ENCODE measurements at places on chromosomes 16 and 17. TPM values are rescaled to one million over a fixed set of nuclear protein-coding genes. Genes with fewer than 3 reads are reported as not detected.

GRCh38 chr16:90047714-90048346, 28.6 kb upstream of the DBNDD1 start:
- peaks cover 1% of the 10 kb centered on the region for H3K36me3 ChIP-seq
- H3K4me3 ChIP-seq = no peak overlapping the region
- no peak overlapping the region for H3K27ac ChIP-seq
- peaks cover 8% of the 10 kb centered on the region for H3K27me3 ChIP-seq
- DNase-seq = peak; percentile 25

DNA sequence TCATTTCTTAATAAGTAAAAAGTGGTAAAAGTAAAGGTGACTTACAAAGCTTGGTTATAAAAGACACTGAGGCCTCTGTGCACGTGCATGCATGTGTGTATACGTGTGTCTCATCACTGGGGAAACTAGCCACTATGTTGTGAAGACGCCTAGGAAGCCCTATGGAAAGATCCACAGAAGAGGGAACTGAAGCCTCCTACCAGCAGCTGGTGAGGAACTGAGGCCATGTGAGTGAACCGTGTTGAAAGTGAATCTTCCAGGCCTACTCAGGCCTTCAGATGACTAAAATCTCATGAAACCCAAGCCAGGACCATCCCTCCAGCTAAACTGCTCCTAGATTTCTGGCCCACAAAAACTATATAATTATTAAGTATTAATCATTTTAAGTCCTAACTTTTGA, 23.7 kb downstream of the PHLPP2 start:
- H3K4me1 ChIP-seq = peaks cover 3% of the 10 kb centered on the region
- no peak overlapping the region for H3K27ac ChIP-seq
- no peaks in the 10 kb centered on the region for H3K27me3 ChIP-seq
- DNase-seq = no peak
- H3K36me3 ChIP-seq = peaks cover 10% of the 10 kb centered on the region
- H3K4me3 ChIP-seq = no peak overlapping the region

DNA sequence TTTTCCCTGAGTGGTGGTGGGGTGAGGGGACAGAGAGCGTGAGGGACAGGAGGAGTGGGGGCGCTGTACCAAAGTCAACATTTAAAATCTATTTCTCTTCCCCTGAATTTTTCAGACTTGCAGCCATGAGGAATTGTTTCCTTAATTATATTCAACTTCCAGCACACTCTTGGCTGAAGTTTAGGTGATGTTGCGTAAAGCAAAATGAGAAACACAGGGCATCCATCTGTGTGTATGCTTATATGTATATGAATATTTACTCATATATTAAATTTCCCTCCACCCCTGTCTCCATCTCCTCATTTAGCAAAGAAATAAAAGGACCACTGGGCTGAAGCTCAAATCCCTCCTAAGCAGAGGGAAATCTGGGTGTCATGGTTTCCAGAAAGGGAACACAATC, 218.1 kb downstream of the XYLT1 start:
- H3K36me3 ChIP-seq = peaks cover 2% of the 10 kb centered on the region
- peaks cover 2% of the 10 kb centered on the region for H3K4me1 ChIP-seq
- H3K27me3 ChIP-seq = no peaks in the 10 kb centered on the region

- no peak for DNase-seq
- H3K27me3 ChIP-seq = peaks cover 21% of the 10 kb centered on the region
- H3K36me3 ChIP-seq = peaks cover 2% of the 10 kb centered on the region
- H3K27ac ChIP-seq = no peak overlapping the region
Observed at GRCh38 chr17:74145756-74146155, 57.7 kb upstream of the RPL38 start.

DNA sequence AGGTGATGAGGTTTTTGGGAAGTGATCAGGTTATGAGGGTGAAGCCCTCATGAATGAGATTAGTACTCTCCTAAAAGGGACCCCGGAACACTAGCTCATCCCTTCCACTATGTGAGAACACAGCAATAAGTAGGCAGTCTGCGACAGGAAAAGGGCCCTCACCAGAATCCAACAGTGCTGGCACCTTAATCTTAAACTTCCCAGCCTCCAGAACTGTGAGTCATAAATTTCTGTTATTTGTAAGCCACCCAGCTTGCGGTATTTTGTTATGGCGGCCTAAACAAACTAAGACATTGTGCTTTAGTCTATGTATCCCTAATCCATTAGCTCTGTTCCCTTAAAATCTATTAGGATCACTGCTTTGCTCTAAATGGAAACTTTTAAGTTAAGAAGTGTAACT, 8.5 kb downstream of the SLFN12 start:
- H3K36me3 ChIP-seq = peaks cover 7% of the 10 kb centered on the region
- DNase-seq = no peak
- H3K27ac ChIP-seq = no peak overlapping the region
- no peaks in the 10 kb centered on the region for H3K27me3 ChIP-seq
- no peak overlapping the region for H3K4me3 ChIP-seq

DNA sequence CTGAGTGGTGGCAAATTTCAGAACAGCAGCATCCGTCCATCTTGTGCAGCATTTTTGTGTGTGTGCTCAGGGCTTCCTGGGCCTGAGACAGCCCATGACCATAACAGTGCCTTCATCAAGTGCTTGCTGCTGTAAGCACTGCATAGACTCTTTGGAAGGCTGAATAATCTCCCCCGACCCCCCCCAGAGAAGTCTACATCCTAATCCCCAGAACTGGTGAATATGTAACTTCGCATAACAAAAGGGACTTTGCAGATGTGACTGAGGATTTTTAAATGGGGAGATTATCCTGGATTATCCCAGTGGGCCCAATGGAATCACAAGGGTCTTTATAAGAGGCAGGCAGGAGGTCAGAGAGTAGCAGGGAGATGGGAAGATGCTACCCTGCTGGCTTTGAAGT, 50.6 kb downstream of the TMC5 start:
- H3K27me3 ChIP-seq = no peaks in the 10 kb centered on the region
- H3K36me3 ChIP-seq = no peaks in the 10 kb centered on the region
- no peak overlapping the region for H3K27ac ChIP-seq
- no peak for DNase-seq
- H3K4me1 ChIP-seq = no peaks in the 10 kb centered on the region

Gene DLX3
- not detected for total RNA-seq

Gene SOCS1
- 100.0 TPM for total RNA-seq

Gene ZNF652
- total RNA-seq = 7.0 TPM

Gene TMEM204
- 12.6 TPM for total RNA-seq

Gene SPIRE2
- total RNA-seq = 1.1 TPM

Gene PIGL
- total RNA-seq = 33.6 TPM

Measured in activated CD4-positive, alpha-beta T cell treated with anti-CD3 and anti-CD28 coated beads for 36 hours (primary cell).